ENCODE measurements at places on chromosomes 3 and 15.

DNA sequence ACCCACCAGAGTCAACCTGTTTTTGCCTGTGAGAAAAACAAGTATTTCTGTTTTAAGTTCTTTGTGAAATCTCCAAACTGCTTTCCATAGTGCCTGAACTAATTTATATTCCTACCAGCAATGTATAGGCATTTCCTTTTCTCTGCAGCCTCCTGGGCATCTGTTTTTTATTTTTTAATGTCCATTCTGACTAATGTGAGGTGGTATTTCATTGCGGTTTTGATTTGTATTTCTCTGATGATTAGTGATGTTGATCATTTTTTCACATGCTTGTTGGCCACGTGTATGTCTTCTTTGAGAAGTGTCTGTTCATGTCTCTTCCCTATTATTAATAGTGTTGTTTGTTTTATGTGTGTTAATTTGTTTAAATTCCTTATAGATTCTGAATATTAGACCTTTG, 820.5 kb downstream of the MCTP2 start:
- DNase-seq, result no peak
- no peak overlapping the region for H3K4me3 ChIP-seq
- no peak overlapping the region for H3K27ac ChIP-seq
- H3K36me3 ChIP-seq, result no peaks in the 10 kb centered on the region

DNA sequence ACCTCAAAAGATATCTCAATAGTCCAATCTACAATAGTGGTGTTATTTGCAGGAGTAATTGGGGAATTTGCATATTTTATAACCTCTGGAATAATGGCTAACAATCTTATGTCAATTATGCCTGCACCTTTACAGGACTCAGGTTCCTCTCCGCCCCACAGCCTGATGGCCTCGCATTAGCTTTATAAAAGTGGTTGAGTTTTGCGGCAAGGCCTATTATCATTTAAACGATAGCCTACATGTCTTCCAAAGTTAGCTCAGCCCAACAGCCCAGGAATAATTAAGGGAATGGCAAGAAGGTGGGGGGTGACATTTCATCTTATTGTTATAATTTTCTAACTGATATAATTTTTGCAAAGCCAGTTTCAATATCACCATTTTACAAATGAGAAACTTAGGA, 97.3 kb downstream of the RTP4 start:
- DNase-seq, result no peak
- no peaks in the 10 kb centered on the region for H3K36me3 ChIP-seq
- no peaks in the 10 kb centered on the region for H3K4me1 ChIP-seq
- peaks cover 19% of the 10 kb centered on the region for H3K27me3 ChIP-seq
- H3K4me3 ChIP-seq, result no peak overlapping the region

GRCh38 chr15:96320107-96320506, 10.4 kb upstream of the NR2F2 start:
- H3K36me3 ChIP-seq, result no peaks in the 10 kb centered on the region
- no peak overlapping the region for H3K27ac ChIP-seq
- no peaks in the 10 kb centered on the region for H3K4me1 ChIP-seq
- no peak for DNase-seq

GRCh38 chr3:176935194-176935888, 261.9 kb downstream of the TBL1XR1 start:
- H3K36me3 ChIP-seq, result no peaks in the 10 kb centered on the region
- no peaks in the 10 kb centered on the region for H3K4me1 ChIP-seq
- peaks cover 13% of the 10 kb centered on the region for H3K27me3 ChIP-seq
- DNase-seq, result no peak
- no peak overlapping the region for H3K27ac ChIP-seq
- H3K4me3 ChIP-seq, result no peak overlapping the region

DNA sequence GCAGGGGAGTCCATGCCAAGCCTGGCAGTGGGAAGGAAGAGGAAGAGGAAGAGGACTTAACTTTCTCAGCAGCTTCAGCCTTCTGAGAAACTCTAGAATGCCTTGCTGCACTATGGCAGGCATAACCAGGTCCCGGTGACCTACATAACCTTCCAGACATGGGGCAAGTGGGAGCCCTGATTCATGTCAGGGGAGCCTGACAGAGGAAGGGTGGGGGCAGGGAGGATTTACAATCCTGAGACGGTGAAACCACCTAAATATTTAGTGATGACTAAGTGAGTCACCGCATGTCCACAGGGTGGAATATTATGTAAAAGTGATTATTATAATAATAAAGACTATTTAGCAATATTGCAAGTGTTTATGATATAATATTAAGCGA, 46.7 kb downstream of the AMOTL2 start:
- peaks cover 8% of the 10 kb centered on the region for H3K27me3 ChIP-seq
- H3K27ac ChIP-seq, result no peak overlapping the region
- no peaks in the 10 kb centered on the region for H3K4me1 ChIP-seq
- no peak for DNase-seq
- no peaks in the 10 kb centered on the region for H3K36me3 ChIP-seq
- no peak overlapping the region for H3K4me3 ChIP-seq

GRCh38 chr15:73685981-73686380, 1.8 kb downstream of the CD276 start:
- H3K27me3 ChIP-seq, result peaks cover 41% of the 10 kb centered on the region
- DNase-seq, result no peak
- H3K27ac ChIP-seq, result no peak overlapping the region
- H3K36me3 ChIP-seq, result no peaks in the 10 kb centered on the region
- peaks cover 23% of the 10 kb centered on the region for H3K4me1 ChIP-seq

DNA sequence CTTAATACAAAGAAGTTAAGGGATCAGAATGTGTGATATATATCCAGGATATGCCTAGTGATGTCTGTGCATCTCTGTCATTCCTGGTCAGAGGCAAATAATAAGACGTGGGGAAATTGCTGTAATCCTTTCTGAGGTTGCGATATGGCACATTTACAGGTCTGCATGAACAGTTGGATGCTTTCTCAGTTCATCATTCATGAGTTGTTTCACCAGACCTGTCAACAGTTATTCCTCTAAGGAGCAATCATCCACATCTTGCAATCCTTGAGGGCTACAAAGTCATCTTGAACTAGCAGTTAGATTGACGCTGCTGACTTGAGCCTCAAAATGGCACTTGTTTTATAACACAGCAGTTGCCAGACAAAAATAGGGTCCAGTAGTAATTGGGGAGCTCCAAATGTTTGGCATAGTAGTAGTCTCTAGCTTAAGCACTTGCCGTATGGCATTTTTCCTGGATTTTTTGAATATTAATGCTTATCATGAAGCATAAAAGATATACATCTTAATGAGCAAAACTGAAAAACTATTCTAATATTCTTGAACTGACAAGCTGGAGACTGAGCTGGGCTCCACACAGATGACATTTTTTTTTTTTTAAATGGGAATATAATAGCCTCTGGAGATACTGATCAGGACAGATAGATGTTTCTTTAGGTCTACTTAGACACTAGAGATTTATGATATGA, 761.7 kb downstream of the VGLL3 start:
- no peak for DNase-seq
- no peak overlapping the region for H3K4me3 ChIP-seq
- no peaks in the 10 kb centered on the region for H3K36me3 ChIP-seq
- no peaks in the 10 kb centered on the region for H3K4me1 ChIP-seq

- no peak overlapping the region for H3K4me3 ChIP-seq
- no peak for DNase-seq
- H3K27ac ChIP-seq, result no peak overlapping the region
- H3K36me3 ChIP-seq, result no peaks in the 10 kb centered on the region
- H3K27me3 ChIP-seq, result peaks cover 4% of the 10 kb centered on the region
Observed at GRCh38 chr3:125611908-125612307, 16.6 kb upstream of the OSBPL11 start.

GRCh38 chr15:58062983-58063382, 2.5 kb downstream of the ALDH1A2 start:
- no peak overlapping the region for H3K27ac ChIP-seq
- peaks cover 7% of the 10 kb centered on the region for H3K4me1 ChIP-seq
- no peak overlapping the region for H3K4me3 ChIP-seq
- DNase-seq, result no peak
- H3K27me3 ChIP-seq, result peaks cover 63% of the 10 kb centered on the region

GRCh38 chr15:20295238-20295811, 246.3 kb downstream of the GOLGA6L6 start:
- no peaks in the 10 kb centered on the region for H3K27me3 ChIP-seq
- H3K36me3 ChIP-seq, result no peaks in the 10 kb centered on the region
- peak; percentile 8 for DNase-seq
- H3K27ac ChIP-seq, result no peak overlapping the region

DNA sequence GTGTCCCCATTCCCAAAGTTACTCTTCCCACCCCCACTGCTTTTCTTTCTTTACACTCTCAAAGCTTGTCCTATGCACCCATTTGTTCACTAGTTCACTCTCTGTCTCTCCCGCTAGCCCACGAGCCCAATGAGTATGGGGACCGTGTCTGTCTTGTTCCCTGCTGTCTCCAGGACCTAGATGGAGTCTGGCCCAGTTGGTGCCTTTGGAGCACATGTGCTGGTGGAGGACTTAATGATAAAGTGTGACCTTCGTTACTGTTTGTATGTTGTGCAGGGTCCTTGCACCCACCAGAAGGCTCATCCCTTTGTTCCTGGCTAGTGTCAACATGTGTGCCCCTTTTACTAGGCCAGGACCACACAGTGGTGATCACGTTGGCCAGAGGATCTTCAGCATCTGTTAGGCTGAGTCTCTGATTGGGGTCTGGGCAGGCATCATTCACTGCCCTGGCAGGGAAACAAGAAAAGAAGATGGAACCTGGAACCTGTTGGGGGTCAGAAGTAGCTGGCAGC, 7.4 kb downstream of the CISH start:
- H3K4me1 ChIP-seq, result peaks cover 69% of the 10 kb centered on the region
- DNase-seq, result no peak
- peak overlapping the region; percentile 95 for H3K4me3 ChIP-seq
- peaks cover 88% of the 10 kb centered on the region for H3K36me3 ChIP-seq
- H3K27ac ChIP-seq, result peak overlapping the region; percentile 100
- H3K27me3 ChIP-seq, result no peaks in the 10 kb centered on the region

DNA sequence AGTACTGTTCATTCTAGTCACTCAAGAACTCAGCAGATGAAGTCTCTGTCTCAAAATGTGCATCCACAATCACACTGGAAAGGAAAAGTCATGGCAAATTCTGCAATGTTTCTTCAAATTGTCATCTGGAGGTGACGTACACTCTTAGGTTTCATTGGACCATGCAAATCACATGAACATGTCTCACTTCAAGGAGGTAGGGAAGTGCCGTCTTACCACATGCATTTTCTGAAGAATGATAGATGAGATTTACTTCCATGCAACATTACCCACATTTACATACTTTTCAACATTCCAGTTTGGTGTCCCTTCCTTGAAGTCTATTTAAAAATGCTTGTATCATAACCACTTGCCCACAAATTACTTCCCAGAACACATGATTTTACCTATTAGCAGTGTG, 107.9 kb upstream of the SATB1 start:
- no peak overlapping the region for H3K4me3 ChIP-seq
- H3K4me1 ChIP-seq, result peaks cover 12% of the 10 kb centered on the region

GRCh38 chr3:192121923-192122322, 605.4 kb downstream of the FGF12 start:
- no peaks in the 10 kb centered on the region for H3K36me3 ChIP-seq
- no peaks in the 10 kb centered on the region for H3K27me3 ChIP-seq
- no peak for DNase-seq
- H3K27ac ChIP-seq, result no peak overlapping the region
- H3K4me1 ChIP-seq, result no peaks in the 10 kb centered on the region
- H3K4me3 ChIP-seq, result no peak overlapping the region
